Transverse colon (tissue), 4 donors: ENCODE measurements at places on chromosomes 2 and 18.

DNA sequence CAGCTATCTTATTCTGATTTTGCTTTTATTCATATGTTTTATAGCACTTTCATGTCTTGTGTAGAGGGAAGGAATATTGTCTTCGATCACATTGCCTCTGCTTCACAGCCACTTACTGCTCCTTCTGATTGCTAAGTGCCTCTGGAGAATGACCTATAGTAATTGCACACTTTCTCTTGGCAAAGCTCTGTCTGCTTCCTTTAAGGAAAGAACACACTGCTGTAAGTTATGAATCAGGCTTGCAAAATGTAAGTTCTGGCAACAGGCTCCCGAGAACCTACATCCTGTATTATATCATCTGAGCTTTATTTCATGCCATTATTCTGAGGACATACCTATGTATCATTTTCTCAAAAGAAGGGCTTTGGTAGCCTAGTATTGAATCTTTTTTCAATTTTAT lies 170.7 kb downstream of the ZNF804A start:
- no peak for DNase-seq

- no peak for DNase-seq
Measured at GRCh38 chr2:69104261-69104660, 91.3 kb downstream of the ANTXR1 start.

GRCh38 chr18:79241755-79242154 lies 154.0 kb upstream of the NFATC1 start:
- no peak for DNase-seq

GRCh38 chr2:149739171-149739882 lies 151.8 kb upstream of the MMADHC start:
- no peak for DNase-seq

DNA sequence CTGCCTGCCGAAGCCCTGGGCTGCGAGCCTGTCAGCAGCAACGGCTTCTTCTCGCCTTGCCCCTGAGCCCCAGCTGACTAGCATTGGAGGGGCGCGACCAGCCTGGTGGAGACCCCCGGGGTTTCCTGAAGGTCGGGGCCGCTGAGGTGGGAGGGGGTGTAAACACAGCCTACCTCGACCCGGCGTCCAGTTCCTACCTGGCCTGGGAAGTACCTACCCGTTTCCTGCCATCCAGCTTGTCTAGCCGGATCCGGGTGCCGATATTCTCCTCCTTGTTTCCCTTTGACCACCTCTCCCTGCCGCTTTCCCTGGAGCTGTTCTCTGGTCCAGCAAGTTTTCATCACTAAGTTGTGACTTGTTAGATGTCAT lies 511 bp downstream of the MOB4 start:
- peak; percentile 50 for DNase-seq

GRCh38 chr2:16680304-16680703 lies 14.7 kb upstream of the CYRIA start:
- no peak for DNase-seq

DNA sequence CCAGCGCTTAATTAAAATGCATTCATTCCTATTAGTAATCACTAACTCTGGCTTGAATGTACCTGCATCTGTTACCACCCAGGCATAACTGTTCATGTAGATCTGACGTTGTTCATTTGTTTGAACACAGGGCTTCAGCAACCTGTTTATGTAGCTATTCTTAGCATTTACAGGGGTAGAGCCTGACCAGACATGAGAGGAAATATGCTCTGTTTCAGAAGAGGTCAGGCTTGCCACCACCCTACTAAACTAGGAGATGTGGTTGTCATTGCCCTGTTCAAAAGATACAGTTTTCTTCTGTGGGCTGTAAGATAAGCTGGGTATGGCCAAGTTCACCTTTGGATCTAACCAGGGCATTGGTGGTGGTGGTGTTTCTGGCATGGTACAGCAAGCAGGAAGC lies 8.8 kb downstream of the MGAT5 start:
- DNase-seq = no peak

DNA sequence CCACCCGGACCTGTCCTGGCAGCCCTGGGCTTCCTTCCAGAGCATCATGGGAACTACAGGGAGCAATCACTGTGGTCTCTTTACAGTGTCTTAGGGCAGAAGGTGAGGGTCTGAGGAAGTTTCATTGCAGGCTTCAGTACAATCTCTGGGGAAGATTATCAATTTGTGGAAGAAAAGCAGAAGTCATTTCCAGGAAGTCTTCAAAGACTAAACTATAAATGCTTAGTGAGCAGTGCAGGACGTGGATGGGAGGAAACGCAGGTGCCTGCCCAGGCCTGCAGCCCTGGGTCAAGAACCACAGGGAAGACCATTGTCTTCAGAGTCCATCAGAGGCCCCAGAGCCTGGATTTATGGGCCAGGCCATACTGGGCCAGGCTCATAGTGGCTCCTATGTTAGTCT lies 54.3 kb downstream of the INO80C start:
- no peak for DNase-seq

DNA sequence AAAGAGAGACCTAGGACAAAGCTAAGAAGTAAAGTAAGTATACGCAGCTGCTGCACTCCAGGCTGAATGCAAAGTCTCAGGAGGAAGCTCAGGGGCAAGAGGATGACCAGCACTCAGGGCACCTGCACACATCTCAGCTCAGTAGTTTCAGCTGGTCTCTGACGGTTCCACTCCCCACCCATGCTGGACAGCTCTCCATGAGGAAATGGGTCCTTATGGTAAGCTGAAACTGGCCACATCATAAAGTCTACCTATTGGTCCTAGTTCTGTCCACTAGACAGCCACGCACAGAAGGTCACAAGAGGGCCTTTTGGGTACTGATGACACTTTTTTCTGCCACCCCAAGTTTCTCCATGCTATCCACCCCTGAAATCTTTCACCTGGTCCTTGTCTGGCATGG lies 215.3 kb downstream of the TTC32 start:
- no peak for DNase-seq

- DNase-seq = no peak
Measured at GRCh38 chr2:55431982-55432627, 12.4 kb upstream of the CCDC88A start.

GRCh38 chr18:60469387-60470100 lies 97.0 kb upstream of the MC4R start:
- DNase-seq = no peak

GRCh38 chr2:174613531-174613930 lies 15.9 kb upstream of the WIPF1 start:
- no peak for DNase-seq

- no peak for DNase-seq
Measured at GRCh38 chr2:129796225-129796624, 183.2 kb upstream of the RAB6C start.

DNA sequence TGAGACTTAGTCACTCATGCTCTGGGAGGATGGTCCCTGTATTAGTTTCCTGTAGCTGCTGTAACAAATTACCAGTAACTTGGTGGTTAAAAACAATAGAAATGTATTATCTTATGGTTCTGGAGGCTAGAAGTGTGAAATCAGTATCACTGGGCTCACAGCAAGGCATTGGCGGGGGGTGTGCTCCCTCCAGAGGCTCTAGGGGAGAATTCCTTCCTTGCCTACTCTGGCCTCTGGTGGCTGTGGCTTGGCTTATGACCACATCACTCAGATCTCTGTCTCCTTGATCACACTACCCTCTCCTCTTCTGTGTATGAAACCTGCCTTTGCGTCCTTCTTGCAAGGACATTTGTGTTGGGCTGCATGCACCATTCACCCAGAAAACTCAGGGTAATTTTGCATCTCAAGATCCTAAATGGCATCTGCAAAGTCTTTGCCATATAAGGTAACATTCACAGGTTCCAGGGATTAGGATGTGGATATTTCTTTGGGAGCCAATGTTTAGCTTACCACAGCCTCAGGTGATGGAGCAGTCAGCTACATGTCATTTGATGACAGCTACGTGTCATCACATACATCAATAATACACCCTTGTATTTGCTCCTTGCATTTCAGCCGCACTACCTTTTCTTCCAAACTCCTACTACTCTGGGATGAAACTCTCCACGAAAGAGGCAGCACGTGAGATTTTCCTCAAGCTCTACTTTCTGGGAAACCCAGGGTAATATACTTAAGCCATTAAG lies 49.6 kb upstream of the POU3F3 start:
- no peak for DNase-seq

DNA sequence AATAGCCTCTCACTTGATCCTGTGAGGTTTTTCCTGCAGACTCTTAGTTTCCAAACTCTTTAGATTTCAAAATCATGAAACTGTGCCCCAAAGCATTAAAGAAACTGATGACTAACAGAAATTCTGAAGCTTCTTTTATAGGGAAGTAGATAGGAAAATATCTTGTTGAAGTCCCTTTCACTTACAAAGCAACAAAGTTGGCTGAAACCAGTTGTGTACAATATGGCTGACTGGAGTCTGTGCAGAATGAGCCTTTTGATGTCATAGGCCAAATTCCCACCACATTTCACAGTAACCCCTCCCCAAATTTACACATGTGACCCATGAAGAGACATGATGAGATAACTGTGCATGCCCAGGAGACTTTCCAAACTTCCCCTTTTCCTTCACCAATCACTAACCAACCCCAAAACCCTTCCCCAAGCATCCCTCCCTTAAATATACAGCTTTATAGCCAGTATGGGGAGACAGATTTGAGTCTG lies 61.7 kb upstream of the NCK2 start:
- DNase-seq = no peak

- no peak for DNase-seq
Measured at GRCh38 chr2:110766291-110766690, 33.9 kb downstream of the ACOXL start.

DNA sequence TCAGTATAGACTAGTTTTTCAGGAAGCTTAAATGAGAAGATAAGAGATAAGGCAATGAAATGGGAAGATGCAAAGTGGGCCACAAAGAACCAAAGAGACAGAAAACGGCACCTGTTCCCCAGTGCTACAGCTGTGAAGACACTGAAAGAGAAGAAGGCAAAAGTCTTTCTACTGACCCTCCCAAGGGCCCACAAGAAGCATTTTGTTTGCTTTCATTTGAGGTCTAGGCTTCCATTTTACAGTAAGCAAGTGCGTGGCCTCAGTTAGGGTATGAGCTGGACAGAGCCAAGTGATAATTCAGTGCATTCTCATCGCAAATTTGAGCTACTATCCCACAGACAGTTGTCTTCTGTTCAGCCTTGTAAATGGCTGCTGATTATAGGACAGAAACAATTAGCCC lies 53.4 kb upstream of the STK17B start:
- DNase-seq = no peak

- no peak for DNase-seq
Measured at GRCh38 chr2:150589681-150590080, 102.2 kb upstream of the RND3 start.

- no peak for DNase-seq
Measured at GRCh38 chr2:25570161-25570845, 103.1 kb downstream of the DTNB start.

- no peak for DNase-seq
Measured at GRCh38 chr18:49019446-49020045, 68.8 kb upstream of the SMAD7 start.

GRCh38 chr18:78138983-78139496 lies 840.6 kb upstream of the SALL3 start:
- DNase-seq = no peak

GRCh38 chr18:21669736-21670285 lies 34.8 kb downstream of the ABHD3 start:
- DNase-seq = peak; percentile 69

DNA sequence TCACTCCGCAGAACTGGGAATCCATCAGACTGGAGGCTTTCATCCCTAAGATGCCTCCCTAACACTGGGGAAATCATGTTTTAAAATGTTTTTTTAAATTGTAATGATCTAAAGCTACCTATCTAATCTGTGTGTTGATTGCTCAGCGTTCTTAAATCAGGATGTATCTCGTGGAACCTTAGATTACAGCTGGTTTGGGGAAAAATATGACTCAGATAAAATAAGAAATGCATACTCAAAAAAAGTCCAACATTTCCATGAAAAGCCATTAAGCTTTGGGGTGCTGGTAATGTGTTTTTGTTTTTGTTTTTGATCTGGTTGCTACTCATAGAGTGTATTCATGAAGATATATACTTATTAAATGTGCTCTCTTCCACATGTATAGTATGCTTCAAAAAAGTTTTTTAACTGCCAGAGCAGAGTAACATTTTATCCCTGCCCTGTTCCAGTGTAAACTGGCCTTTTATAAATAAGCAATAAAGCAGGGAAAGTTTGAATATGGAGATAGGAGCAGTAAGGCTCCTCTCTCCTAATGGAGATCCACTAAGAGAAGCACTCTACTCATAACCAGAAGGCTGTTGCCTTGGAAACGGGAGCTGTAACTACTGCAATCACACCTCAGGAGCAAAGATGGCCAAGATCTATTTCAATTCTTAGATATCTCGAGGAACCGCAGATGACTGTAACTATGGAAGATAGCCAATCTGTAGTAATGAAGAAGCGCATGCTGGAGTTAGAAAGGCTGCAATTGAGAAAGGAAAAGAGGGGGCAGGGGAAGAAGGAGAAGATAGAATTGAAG lies 41.6 kb downstream of the ANKRD44 start:
- no peak for DNase-seq

- no peak for DNase-seq
Measured at GRCh38 chr2:75519843-75520242, 40.9 kb downstream of the EVA1A start.

- DNase-seq = no peak
Measured at GRCh38 chr2:227377467-227378351, 1.4 kb downstream of the TM4SF20 start.

- DNase-seq = no peak
Measured at GRCh38 chr18:61597316-61597715, 264.1 kb downstream of the CDH20 start.

DNA sequence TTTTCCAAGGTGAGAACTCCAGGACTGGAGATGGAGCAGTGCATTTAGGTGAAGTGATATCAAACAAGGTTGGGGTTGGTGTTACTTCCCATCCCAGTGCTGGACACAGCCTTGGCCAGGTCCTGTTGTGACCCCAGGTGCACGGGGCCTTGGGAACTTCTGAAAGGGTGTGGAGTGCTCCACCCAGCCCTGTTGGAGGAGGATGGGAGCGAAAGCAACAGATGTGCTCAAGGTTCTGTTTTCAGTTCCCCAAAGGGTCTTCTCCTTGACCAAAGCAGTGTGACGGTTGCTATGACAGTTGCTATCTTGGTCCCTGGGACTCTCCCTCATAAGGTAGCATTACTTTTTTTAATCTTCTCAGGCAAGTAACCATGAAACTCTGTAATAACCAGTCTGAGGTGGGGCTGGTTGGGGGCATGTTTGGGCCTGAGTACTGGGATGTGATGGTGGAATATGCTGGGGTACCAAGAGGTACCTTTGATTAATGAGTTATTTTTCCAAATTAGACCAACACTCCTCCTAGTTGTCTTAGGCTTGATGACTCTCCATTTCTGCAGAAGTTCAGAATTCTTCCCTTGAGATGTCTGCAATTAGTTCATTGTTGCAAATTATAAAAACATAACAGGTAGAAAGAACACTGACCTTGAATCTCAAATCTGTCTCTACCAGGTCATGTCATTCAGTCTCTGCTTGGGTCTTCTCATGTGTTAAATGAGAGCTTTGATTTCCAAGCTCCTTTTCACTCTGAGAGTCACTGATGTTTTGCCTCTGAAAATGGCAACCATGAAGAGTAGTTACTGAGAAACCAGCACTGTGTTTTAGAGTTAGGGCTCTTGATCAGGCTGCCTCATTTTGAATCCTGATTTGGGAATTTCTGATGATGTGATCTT lies 154.5 kb downstream of the RPIA start:
- peak; percentile 54 for DNase-seq
